Transverse colon (tissue), 4 donors: ENCODE measurements at places on chromosomes 2 and 18. TPM values are rescaled to one million over a fixed set of nuclear protein-coding genes. Genes with fewer than 3 reads are reported as not detected.

The MC4R gene
- not detected for total RNA-seq

The FEV gene
- 8.2 TPM for total RNA-seq

The GKN2 gene
- not detected for total RNA-seq

The THAP4 gene
- total RNA-seq: 65.1 TPM

The MATN3 gene
- total RNA-seq: 0.27 TPM

The EMILIN1 gene
- 152 TPM for total RNA-seq

The EPB41L3 gene
- 403 TPM for total RNA-seq

The SERPINB11 gene
- total RNA-seq: not detected

The ZAP70 gene
- total RNA-seq: 16.1 TPM

The CCDC93 gene
- 70.8 TPM for total RNA-seq
